Activated CD4-positive, alpha-beta T cell treated with anti-CD3 and anti-CD28 coated beads, Interleukin-2, amount 50 U/mL, for 48 hours (primary cell): ENCODE measurements at places on chromosomes 2 and 18.

- DNase-seq: no peak
Observed at GRCh38 chr2:12980817-12981216, 264.1 kb downstream of the TRIB2 start.

DNA sequence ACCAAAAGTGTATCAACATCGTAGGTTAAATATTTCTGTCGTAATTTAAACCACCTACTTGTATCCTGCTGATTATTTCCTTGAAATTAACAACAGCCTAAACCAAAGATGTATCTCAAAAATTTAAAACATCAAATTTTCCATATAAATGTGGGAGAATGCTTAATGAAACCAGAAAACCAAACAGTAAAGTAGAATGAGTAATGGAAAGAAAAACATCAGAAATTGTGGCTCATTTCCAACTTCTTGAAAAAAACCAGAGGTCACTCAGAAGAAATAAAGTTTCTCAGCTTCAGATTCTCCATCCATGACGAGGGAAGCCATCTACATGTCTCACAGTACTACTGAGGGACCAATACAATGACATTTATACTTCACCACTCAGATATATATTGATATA is 296.5 kb downstream of the NOL4 start:
- no peak for DNase-seq

- DNase-seq: no peak
Observed at GRCh38 chr2:19804639-19805260, 97.0 kb downstream of the TTC32 start.

GRCh38 chr18:47772374-47773248 is 157.8 kb downstream of the SMAD2 start:
- DNase-seq: peak; percentile 81

- DNase-seq: no peak
Observed at GRCh38 chr2:137420744-137421143, 543.5 kb upstream of the HNMT start.

DNA sequence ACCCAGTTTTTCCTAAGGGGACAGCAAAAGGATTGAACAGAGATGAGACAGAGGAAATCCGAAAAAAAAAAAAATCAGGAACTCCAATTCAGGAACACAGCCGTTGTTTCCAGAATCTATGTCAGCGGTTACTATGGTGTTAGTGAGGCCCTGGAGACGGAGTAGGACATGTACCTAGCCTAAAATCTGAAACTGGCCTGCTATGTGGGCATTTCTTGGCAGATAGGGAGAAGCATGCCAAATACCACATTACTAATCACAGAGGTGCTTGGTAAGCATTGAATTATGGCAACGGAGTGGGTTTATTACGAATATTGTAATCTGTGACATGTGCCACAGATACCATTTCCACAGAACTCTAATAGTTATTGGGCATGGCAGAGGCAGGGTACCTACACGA is 530.6 kb downstream of the CCDC85A start:
- DNase-seq: no peak

DNA sequence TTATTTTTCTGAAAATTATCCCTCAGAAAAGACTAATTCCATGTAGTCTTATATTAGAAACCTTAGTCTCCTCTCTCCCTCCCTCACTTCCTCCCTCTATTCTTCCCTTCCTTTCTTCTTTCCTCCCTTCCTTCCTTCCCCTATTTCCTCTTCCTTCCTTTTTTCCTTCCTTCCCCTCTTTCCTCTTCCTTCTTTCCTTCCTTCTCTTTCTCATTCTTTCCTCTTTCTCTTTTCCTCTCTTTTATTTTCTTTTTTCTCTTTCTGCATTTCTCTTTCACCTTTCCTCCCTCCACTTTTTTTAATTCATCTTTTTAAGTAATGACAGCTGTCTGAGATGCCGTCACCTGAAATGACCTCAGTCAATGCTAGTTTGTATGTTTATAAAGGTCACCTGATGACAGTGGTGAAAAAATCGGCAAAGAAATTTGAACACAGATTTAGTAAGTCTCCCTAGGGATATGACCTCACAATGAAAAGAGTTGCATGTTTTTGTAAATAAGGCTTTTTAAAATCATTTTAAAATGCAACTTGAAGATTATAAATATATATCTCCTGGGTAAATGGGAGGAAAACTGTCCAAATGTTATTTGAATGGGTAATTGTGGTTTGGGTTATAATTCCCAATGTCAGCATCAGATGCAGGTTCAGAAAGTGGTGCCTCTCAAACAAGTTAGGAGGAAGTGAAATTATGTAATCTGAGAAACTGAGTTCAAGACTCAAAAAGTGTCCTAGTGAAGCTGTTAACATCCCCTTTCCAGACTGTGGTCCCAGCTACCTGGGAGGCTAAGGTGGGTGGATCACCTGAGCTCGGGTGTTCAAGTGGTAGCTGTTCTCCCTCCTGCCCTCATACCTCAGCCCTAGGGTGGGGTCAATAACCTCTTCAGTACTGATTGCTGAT is 90.3 kb upstream of the ST3GAL5 start:
- no peak for DNase-seq
